ENCODE measurements at places on chromosomes 2 and 18. TPM values are rescaled to one million over a fixed set of nuclear protein-coding genes. Genes with fewer than 3 reads are reported as not detected.

The C2orf80 gene
- not detected for total RNA-seq

The AQP4 gene
- total RNA-seq: not detected

The COL4A4 gene
- total RNA-seq: 6.0 TPM

The ESPNL gene
- total RNA-seq: 1.1 TPM

The FOXD4L1 gene
- 0.43 TPM for total RNA-seq

The ANKRD30BL gene
- total RNA-seq: not detected

The LPIN1 gene
- total RNA-seq: 43.1 TPM

The WIPF1 gene
- 1.3 TPM for total RNA-seq

The METTL8 gene
- 24.3 TPM for total RNA-seq

The SLC9A4 gene
- 0.85 TPM for total RNA-seq

The SUCLG1 gene
- 59.5 TPM for total RNA-seq

The RUFY4 gene
- not detected for total RNA-seq

The CYRIA gene
- total RNA-seq: 3.9 TPM

The LINC00305 gene
- total RNA-seq: not detected

The HOXD9 gene
- total RNA-seq: not detected

The KRTCAP3 gene
- total RNA-seq: 62.9 TPM
